ENCODE measurements at places on chromosomes 11 and 22.

- no peak for DNase-seq
Measured at GRCh38 chr11:2789791-2790567, 90.2 kb upstream of the KCNQ1OT1 start.

- DNase-seq = no peak
Measured at GRCh38 chr22:48627966-48628365, 1199.7 kb downstream of the BRD1 start.

- DNase-seq = no peak
Measured at GRCh38 chr11:28860893-28861292, 752.7 kb downstream of the METTL15 start.

DNA sequence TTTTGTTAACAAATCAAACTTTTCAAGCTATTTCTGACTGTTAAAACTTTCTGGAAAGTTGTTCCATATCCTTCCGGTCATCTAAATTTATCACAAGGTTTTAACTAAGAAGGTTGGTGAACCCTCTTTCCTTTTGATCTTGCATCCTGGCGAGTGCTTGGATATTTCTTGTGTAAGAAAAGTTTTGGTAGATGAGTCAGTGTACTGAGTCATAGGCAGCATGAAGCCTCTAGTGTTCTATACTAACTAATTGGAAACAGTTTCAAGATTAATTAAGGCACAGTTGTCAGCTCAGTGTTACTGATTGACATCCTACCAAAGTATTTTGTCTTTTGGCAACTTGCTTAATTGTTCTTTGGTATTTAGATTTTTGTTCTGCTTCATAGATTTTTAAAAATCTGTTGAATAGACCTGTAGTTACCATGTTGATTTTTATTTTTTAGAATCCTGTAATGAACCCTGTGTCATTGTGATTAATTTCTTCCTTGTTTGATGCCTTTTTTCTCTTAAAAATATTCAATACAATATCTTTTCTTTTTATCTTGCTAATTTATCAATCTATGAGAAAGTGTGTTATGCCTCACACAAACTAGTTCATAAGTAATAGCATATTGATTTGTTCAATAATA is 38.0 kb downstream of the METTL15 start:
- no peak for DNase-seq

GRCh38 chr22:49366437-49366836 is 461.2 kb downstream of the BRD1 start:
- no peak for DNase-seq

DNA sequence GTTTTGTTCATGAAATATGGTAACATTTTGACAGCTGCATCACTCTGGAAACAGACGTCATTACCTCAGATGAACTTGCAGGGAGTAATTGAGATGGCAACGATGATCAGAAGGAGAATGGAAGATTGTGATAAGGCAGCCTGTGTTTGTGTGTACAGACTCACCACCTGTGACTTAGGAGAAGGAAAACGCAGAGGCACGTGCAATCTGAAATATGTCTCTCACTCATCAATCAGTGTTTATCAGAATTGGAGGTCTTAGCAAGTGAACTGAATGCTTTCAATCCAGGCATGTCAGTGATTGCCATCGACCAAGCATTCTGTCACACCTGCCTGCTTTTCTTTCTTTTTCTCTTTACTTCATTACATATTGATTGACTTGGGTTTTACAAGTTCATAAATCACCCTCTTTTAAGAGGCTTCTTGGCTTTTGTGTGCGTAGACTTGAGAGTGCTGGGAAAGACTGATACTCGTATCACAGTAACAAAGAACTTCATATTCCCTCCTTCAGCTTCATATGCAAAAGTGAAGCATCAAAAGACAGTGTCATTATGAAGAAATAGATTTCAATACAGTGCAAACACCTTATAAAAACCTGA is 24.6 kb downstream of the FAT3 start:
- no peak for DNase-seq

DNA sequence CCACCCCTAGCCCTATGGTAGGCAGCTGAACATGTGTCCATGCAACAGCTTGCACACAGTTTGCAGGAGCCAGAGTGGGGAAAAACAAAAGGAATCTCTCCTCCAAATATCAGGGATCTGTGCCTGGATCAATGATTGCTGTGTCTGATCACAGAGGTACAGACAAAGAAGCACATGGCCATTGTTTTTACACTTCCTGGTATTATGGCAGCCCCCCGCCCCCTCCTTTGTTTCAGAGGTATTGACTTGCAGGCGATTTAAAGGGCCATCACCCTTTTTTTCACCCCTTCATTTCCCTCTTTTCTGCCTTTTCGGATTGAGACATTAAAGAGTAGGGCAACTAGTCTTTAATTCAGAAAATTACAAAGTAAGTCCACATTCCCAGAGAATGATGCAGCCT is 453.0 kb upstream of the LUZP2 start:
- DNase-seq = no peak

DNA sequence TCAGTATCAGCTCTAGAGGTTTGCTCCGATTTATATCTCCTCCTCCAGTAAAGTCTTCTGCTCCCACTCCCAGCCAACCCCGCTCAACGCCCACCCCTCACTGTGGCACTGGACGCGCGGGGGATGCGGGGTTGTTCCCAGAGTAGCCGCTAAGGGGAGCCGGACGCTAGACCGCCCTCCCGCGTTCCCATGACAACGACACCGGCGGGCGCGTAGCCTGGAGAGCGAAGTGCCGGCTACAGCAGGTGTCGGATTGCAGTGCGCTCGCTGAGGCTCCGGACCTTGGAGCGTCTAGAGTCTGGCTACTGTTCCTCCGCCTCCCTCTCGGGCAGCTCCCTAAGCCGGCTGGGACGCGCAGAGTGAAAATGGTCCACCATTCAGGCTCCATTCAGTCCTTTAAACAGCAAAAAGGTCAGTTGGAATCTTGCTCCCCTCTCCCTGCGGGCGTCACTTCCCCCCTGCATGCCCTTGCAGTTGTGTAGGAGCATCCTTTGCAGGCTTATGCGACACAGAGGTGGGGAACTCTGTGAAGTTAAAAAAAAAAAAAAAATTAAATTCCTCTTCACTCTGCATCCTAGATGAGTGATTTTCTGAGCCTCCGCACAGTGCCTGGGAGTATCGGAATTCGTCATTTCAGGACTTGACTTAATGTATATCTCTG is at the start of gene ANO3:
ANO3 (plus strand) TSS at position 220 of the 661 bp plus-strand sequence; CDS start at position 366, 146 bp downstream.
- DNase-seq = no peak

- no peak for DNase-seq
Measured at GRCh38 chr22:17695986-17696385, 57.4 kb downstream of the BCL2L13 start.

DNA sequence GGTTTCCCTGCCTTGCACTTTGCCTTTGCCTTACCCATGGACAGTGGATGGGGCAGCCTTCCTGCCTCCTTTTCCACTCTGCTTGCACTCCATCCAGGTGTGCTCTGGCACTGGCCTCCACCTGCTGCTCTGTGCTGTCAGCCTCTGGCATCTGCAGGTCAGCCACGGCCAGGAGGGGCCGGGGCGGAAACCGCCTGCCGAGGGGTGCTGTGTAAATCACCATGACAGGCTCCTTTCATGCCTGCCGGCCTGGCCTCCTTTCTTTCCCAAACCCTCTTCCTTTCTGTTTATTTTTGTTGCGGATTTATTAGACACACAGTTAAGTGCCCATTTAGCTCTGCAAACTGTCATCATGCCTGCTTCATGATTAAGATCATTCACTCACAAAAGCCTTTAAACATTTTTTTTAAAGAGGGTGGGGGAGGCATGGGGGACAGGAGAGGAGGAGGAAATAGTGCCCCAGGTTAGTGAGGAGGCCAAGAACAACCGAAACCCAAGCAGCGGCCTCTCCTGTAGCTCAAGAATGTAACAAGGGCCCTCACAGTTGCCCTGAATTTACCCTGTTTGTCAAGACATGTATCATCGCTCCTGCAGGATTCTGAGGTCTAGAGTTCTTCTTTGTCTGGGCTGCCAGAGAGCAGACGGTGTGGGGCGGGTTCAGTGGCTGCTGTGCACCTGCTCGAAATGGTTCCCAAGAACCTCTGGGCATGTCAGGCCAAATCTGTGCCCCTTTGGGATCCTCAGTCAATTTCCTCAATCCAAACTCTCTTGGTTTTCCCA is 83.3 kb downstream of the BARX2 start:
- DNase-seq = no peak

DNA sequence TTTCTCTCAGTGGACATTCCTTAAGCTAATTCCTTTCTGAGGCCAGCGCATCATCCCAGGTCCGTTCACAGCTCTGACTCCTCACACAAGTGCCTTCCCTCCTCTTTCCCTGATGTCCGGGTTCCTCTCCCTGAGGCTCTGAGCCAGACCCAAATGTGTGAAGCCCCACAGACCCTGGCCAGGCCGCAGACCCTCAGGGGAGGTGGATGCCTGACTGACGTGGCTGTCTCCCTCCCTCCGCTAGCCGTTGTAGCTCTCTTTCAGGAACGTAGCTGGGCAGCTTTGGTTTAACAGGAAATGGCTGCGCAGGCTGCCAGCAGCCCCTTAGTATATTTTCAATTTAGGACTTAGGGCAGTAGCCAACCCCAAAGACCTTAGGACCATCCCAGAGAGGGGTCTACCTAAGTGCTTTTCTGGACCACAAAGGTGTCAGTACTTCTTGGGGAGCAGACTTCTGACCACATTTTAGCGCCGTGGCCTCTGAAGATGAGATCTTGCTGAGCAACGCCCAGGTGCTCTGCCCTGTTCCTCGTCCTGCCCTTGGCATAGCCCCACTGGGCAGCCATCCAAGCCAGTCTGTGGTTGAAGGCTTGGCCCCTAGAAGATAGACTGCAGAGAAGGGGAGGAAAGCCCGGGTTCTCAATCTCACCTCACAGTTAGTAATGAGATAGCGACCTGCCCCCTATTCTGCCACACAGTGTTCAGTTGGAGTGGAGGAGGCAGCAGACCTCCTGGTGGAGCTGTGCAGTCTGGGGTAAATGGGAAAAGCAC is 27.0 kb downstream of the MYBPC3 start:
- DNase-seq = no peak

DNA sequence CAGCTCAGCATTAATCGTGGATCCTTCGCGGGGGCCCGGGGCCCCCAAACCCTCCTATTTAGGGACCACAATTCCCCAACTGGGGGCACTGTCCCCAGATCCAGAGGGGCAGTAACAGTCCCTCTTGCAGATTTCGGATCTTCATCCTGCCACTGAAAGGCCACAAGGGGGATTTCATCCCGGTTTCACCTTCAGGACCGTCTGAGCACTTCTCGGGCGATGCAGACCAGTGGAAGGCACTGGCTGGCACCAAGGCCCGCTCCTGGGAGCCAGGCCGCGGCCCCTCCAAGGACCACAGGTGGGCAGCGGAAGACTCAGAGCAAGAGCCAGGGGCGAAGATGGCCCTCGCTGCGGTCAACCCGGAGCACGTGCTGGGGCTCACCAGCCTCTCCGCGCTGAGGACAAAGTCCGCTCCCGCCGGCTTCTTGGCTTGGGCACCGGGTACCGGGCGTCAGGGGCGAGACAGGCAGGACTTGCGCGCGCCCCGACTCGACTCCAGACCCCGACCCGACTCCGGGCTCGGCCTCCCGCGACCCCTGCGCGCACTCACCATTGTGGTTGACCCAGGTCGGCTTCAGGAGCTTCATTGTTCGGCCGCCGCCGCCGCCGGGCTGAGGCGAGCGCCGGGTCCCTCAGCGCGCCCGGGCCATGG is 517 bp downstream of the HIRA start:
- no peak for DNase-seq

- DNase-seq = no peak
Measured at GRCh38 chr11:133790995-133791394, 54.3 kb downstream of the SPATA19 start.

DNA sequence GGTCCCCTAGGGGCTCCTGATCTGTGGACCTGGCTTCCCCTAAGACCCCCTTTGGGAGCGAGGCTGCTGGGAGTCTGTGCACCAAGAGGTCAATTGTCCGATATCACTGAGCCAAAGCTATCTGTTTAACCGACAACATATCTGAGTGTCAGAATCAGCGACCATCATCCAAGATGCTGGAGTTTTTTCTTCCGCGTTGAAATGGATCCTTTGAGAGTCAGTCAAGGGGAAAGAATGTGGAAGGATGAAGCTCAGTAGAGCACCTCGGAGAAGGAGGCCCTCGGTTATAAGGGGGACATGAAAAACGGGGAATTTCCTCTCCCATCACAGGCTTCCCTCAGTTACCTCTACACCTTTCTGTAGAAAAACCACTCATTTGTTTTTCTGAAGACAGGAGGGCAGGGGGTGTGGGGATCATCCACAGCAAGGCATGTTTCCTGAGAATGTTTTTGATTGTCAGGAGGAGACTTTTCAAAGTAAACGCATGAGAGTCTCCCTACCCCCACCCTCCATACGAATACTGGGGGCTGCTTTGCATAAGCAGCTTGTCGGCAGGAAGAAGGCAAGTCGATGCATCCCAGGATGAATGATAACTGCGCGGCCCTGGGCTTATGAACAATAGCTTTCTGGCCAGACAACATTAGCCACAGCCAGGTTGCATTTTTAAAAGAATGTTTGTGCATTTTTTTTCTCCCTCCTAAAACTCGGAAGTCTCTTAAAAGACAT is 37.7 kb upstream of the CCND1 start:
- DNase-seq = no peak

DNA sequence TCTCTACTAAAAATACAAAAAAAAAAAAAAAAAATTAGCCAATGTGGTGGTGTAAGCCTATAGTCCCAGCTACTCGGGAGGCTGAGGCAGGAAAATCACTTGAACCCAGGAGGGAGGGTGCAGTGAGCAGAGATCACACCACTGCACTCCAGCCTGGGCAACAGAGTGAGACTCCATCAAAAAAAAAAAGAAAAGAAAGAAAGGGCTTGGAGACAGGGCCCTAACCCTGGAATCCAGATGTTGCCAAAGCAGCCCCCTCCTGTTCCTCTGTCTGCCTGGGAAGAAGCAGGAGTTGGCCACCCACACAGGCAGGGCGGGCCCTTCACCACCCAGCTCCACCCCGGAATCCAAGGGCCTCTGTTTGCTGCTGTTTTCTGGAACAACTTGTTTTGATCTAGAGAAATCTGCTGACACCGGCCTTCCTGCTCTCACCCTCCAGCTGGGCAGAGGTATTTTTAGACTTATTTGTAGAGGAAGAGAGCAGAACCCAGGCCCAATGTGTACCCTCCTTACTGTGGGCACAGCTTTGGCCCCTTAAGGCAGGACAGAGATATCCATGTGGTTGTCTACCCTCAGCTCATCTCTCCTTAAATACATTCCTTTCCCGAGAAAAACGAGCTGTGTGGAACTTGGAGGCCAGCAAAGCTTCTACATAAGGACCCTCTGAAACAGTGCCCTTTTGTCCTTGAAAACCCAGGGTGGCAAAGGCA is 2.7 kb upstream of the NEAT1 start:
- no peak for DNase-seq

- DNase-seq = no peak
Measured at GRCh38 chr11:1478011-1478410, 8.6 kb downstream of the MOB2 start.

All from Jurkat, Clone E6-1 (cell line).